Natural killer cell (primary cell): ENCODE measurements at places on chromosomes 5 and 9. TPM values are rescaled to one million over a fixed set of nuclear protein-coding genes. Genes with fewer than 3 reads are reported as not detected.

DNA sequence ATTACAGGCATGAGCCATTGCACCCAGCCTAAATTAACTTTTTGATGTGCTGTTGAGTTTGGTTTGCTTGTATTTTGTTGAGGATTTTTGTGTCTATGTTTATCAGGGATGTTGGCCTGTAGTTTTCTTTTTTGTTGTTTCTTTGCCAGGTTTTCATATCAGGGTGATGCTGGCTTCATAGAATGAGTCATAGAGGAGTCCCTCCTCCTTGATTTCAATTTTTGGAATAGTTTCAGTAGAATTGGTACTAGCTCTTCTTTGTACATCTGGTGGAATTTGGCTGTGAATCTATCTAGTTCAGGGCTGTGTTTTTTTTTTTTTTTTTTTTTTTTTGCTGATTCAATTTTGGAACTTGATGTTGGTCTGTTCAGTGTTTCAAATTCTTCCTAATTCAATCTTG is 1164.3 kb upstream of the DMAC1 start:
- no peak for DNase-seq

- DNase-seq, result no peak
Observed at GRCh38 chr5:80248378-80248777, 7.5 kb downstream of the SERINC5 start.

DNA sequence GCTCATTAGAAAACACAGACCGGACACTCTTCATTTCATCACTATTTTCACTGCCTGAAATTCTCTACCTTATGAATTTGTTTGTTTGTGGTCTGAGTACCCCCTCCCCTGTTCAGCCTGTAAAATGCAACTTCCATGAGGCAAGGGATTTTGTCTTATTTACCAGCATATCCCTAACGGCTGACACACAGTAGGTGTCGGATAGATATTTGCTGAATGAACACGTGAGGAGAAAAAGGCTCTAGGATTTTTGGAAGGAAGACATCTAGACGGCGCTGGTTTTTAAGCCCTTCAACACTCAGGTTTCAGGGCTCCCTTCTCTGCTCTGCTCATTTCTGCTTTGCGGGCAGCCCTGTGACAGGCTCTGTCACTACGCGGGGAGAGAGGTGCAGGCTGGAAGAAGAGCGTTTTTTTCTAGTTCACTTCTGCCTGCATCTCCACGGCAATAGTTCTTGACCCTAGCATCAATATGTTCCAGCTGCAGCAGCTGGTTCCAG is 41.0 kb downstream of the KCNMB1 start:
- no peak for DNase-seq

Gene SPATA31D4
- total RNA-seq, result not detected

Gene SH3TC2
- total RNA-seq, result 0.68 TPM

Gene CDH9
- not detected for total RNA-seq
